ENCODE measurements at places on chromosomes 2 and 18.

DNA sequence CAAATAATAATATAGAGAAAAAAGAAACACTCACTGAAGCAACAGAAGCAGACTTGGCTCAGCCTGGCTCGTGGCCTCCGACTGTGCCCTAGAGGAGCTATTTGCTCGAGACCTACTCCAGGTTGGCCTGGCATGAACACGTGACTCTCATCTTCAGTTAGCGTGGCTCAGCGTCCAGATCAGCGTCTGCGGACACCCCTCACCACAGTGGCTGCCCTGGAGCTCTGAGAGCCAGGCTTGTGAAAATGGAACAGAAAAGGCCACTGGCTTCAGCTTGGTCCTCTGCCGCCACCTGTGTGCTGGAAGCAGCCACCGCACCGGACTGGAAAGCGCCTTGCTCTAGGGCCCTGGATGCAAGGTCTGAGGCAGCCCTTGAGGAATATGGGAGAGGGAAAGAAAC lies 1184.0 kb upstream of the GYPC start:
- DNase-seq: no peak

DNA sequence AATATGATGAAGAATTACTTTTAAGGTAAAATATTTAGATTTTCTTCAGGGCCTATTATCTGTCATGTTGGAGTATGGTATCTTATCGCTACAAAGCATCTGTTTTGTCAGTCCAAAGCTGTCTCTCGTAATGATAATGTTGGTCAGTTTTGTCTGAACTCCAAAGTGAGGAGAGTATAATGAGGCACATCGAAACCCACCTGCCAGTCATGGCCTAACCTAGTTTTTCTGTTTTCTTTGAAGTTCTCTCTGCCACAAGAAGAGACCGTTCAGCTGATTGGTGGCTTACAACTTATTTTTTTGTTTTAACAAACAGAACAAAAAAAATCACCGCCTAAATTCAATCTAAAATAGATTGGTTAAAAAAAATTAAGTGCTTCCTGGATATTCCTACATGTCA lies 1387.9 kb downstream of the RPIA start:
- no peak for DNase-seq

DNA sequence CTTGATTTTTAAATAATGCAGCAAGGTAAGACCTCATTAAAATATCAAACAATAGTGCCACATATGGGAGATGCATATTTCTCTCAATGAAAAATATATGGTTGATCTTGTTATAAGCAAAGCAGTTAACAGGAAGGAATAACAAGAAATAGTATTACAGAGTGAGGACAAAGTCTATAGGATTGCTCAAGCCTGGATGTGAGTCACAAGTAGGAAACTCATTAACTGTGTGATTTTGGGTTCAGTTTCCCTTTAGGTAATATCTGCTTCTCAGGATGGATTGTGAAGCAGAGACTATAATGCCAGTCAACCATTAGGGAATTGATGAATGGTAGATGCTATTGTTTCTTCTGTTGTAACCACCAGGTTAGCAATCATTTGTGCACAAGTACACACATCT lies 42.9 kb upstream of the SPHKAP start:
- DNase-seq: no peak

- DNase-seq: no peak
Observed at GRCh38 chr18:61580046-61580445, 246.8 kb downstream of the CDH20 start.

- no peak for DNase-seq
Observed at GRCh38 chr2:55518841-55519165, 715 bp upstream of the CFAP36 start.

GRCh38 chr2:16625201-16625729 lies 40.4 kb downstream of the CYRIA start:
- no peak for DNase-seq

DNA sequence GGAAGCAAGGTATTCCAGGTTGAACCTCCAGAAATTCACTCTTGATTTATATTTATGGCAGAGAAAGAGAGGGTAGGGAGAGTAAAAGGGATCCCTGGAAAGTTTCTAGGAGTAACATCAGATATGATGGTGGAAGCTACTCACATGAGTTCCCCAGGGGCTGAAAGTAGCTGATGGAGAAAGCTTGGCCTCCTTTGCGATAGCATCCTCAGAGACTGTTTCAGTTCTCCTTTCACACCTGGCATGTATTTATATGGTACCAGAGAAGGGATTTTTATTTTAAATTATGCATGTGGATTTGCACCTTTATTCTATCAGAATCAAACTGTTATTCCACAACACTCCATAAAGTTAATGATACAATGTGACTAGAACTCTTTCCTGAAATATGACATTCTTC lies 126.3 kb upstream of the OSR1 start:
- DNase-seq: no peak

DNA sequence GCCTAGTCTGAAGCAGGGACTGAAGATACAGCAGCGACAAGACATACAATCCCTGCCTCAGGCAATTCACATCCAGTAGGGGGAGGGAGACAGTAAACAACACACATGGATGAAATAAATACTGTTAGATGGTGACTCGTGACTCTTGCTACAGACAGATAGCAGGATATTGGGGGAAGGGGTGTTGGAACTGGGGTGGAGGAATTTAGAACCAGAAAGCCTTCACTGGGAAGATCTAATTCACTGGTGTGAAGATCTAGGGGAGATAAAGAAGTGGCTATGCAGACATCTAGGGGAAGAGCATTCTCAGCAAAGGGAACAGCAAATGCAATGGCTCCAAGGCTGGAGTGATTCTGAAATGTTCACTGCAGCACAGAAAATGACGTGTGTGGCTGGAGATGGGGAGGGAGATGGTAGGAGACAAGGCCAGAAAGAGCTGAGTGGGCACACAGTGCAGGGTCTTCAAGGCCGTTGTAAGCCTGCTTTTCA lies 52.6 kb upstream of the TMEM163 start:
- DNase-seq: no peak

- no peak for DNase-seq
Observed at GRCh38 chr2:162972383-162972782, 133.8 kb upstream of the KCNH7 start.

DNA sequence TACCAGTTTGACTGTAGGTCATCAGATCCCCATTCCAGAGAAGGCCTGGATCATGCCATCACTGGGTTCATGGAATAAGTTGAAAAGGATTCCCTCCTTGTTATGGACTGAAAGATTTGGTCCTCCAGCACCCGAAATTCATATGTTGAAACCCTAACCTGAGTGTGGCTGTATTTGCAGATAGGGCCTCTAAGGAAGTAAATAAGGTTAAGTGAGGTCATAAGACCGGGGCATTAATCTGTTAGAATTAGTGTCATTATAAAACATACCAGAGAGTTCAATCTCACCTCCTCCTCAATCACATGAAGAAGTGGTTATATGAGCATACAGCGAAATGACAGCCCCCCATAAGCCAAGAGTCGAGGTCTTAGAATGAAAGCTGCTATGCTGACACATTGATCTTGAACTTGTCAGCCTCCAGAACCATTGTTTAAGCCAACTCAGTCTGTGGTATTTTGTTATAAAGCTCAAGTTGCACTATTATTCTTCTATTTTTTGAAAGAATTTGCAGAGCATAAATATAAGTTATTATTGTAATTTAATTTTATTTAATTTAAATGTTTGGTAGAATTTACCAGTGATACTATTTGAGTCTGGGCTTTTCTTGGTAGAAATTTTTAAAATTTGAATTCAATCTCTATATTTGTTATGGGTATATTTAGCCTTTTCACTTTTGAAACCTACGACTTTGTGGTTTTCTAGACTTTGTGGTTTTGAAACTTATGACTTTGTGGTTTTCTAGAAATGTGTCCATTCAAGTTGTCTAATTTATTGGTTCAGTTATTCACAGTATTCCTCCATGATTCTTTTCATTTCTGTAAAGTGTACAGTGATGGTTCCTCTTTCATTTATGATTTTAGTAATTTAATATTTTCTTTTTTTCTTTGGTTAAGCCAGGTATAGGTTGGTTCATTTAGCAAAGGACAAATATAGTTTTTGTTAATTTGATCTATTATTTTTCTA lies 1206.7 kb upstream of the CDH2 start:
- no peak for DNase-seq

DNA sequence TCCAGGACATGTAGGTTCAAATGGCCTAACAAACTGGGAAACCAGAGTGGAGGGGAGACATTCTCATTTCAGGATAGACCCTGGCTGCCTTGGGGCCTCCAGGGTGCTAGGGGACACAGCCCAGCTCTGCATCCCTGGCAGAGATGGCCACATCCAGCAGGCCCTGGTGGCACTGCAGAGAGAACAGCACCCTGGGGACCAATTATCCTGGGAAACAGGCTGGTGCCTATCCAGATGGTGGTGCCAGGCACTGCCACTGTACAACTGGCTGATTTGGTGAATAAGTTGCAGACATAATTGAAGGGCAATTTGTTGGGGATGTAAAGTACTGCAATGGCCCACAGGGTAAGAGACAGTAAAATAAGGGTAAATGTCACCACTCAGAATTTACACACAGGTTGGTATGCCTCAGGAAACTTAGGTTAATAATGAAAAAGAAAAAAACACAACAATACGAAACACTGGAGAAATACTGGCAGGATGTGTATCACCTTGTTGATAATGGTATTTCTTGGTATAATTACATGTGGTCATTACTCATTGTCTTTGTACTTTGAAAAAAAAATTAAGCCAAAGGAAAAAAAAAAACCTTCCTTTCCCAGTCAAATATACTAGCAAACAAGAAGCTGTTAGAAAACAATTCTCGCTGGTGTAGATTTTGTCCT lies 12.8 kb upstream of the SFTPB start:
- DNase-seq: no peak

DNA sequence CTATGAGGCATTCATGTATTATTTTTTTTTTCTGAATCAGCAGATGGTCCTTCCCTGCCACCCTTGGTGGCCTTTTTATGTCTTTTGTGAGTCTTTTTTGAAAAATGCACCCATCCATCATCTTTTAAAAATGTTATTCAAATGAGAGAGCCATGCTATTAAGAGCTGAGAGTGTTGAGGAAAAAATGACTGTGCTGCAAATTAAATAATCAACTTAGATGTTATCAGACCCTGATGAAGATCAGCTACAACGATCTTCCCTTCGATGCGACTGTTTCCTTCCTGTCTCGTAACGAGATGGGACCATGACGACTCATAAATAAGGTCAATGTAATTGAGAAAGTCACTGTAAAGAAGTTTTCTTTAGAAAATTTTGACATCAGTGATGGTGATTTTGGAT lies 44.4 kb downstream of the TRIB2 start:
- DNase-seq: no peak

DNA sequence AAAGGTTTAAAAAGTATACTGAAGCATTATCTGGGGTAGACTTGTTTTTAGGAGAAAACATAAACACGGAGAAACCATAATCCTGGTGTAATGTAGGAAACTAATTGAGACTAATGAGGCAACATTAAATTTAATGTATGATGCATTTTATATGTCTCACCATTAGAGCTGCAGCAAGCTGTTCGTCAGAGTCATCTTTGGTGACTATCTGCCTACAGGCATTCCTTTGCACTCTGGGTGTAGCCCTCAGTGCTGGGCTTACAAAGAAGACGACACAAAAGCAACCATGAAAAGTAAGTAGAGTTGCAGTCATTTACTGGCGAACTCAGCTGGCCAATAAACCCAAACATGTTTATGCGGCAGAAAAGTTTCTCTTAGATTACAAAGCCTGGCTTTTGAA lies 415.3 kb upstream of the ZEB2 start:
- no peak for DNase-seq

- no peak for DNase-seq
Observed at GRCh38 chr2:159713631-159714246, 1.4 kb downstream of the MARCHF7 start.

- no peak for DNase-seq
Observed at GRCh38 chr2:222358876-222359275, 60.1 kb upstream of the PAX3 start.

DNA sequence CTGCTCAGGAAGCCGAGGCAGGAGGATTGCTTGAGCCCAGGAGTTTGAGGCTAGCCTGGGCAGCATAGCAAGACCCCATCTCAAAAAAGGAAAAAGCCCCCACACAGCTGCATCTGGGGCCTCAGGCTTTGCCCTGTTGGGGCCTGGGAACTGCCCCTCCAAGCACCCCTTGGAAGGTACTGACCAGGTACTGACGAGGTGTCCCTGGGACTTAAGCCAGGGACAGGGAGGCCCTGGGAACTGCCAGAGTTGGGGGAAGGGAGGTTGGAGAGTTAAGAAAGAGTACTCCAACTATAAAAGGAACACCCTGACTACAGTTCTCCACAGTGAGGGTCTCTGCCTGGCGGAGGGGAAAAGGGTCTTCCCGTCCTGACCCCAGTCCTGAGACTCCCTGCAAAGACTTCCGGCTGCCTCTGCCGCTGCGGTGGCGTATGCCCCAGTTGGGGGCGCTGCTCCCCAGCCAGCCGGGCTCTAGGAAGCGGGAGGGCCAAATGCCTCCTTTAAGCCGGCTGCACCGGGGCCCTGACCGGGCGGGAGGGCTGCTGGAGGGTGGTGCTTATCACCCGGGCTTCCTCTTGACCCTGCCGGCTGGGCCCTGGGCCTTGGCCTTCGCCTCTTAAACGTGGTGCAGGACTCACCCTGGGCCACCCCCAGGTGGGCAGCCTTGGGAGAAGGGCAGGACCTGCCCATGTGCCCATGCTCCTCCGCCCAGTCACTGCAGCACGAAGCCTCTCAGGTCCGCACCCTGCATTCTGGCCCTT lies 12.8 kb downstream of the SLC30A3 start:
- no peak for DNase-seq

DNA sequence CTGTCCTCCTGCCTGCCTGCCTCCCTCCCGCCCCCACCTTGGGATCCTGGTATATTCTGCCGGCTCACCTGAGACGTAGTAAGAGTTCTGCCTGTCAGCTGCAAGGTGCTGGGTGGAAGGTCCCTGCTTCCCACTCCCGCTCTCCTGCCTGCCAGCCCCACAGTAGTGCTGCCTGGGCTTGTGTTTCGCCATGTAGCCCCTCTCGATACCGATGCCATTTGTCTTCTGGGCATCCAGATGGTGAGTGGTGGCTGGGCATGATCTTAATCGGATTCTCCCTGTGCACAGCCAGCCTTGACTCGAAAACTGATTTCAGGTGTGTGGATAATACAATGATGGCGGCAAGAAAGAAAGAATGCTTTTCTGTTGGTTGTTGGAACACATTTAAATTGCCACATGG lies 184.9 kb downstream of the AGAP1 start:
- DNase-seq: no peak

DNA sequence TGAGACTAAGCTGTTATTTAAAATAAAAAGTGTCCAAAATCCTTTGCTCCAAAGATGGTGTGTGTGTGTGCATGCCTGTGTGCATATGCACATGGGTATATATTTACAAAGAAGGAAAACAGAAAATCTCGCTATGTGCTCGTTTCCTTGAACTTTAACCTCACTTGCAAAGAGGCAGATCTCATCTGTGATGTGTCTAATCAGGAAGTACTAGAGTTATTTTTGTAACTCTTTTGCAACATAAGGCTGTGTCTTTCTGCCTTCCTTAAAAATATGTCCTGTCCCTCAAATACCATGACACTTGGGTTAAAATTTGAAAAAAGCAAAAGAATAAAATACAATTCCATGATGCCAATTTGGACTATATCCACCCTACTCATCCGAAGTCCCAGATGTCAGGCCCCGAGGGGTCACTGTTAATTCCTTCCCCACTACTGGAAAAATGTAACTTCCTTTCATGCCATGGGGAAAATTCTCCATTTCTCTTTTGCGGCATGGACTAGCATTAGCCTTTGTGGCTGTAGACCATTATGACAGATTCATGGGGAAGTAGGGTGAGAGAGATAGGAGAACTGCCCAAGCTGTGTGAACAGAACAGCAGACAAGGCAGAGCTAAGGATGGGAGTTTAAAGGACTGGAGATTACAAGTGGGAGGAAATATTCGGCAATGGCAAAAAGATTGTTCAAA lies 191.3 kb downstream of the MYO1B start:
- DNase-seq: no peak

- DNase-seq: no peak
Observed at GRCh38 chr2:196935432-196935831, 8.9 kb upstream of the PGAP1 start.

GRCh38 chr2:3108105-3108504 lies 269.5 kb downstream of the EIPR1 start:
- DNase-seq: no peak
